Activated CD4-positive, alpha-beta T cell treated with anti-CD3 and anti-CD28 coated beads, Interleukin-2, Interleukin-4, amounts not matched to agents 100 ng/mL and 50 ng/mL, durations not matched to agents 16 hours and 8 hours (primary cell): ENCODE measurements at places on chromosomes 12 and 14.

GRCh38 chr14:67704484-67705089, 2.9 kb downstream of the RDH12 start:
- peak; percentile 64 for DNase-seq

DNA sequence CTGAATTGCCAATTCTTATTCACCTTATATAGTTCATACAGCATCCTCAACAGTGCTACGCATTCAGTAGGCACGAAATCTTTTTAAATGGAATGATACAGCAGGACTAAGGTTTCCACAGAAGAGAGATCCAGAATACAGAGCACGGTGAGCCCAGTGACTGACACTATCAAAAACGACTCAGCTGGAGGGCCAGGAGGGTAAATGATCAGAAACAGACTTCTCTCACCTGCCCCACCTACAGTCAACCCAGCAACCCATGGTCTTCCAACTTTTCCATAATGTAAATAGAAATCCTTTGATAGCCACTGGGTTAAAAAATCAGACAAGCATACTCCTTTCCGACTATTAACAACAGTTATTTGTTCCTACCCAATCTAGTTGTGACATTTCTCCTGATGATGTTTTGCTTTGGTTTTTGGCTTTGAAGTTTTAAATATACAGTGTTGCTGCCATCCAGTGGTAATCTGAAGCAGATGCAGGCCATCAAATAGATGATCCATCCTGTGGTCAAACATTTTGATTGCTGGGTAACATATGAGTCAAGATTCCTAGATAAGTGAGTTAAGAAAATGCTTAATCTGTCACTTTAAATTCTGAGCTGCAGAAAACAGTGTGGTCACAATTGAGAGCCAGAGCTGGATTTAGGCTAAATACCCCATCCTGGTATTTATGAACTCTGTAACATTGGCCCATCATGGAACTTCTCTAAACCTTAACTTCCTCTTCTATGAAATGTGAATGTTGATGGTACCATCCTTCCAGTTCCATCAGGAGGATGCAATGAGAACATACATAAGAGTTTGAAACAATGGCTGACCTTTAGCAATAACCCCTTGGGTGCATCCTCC, 42.0 kb downstream of the GPHB5 start:
- DNase-seq = peak; percentile 47

DNA sequence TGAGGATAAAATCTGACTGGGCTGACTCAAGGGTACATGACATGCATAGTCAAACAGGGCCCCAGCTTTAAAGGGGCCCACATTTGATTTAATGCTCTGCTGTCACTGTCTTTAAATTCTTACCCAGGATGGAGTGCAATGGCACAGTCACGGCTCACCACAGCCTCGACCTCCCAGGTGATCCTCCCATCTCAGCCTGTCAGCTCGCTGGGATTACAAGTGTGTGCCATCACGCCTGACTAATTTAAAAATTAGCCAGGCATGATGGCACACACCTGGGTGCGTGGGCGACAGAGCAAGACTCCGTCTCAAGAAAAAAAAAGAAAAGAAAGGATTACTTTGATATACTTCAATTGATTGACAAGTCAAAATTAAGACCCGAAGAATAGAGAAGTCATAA, 9.2 kb upstream of the PLBD1 start:
- no peak for DNase-seq

- DNase-seq = no peak
These were observed 219.8 kb upstream of the AMIGO2 start for GRCh38 chr12:47299586-47299985.

- no peak for DNase-seq
These were observed 46.0 kb downstream of the FAM222A start for GRCh38 chr12:109759595-109759994.

DNA sequence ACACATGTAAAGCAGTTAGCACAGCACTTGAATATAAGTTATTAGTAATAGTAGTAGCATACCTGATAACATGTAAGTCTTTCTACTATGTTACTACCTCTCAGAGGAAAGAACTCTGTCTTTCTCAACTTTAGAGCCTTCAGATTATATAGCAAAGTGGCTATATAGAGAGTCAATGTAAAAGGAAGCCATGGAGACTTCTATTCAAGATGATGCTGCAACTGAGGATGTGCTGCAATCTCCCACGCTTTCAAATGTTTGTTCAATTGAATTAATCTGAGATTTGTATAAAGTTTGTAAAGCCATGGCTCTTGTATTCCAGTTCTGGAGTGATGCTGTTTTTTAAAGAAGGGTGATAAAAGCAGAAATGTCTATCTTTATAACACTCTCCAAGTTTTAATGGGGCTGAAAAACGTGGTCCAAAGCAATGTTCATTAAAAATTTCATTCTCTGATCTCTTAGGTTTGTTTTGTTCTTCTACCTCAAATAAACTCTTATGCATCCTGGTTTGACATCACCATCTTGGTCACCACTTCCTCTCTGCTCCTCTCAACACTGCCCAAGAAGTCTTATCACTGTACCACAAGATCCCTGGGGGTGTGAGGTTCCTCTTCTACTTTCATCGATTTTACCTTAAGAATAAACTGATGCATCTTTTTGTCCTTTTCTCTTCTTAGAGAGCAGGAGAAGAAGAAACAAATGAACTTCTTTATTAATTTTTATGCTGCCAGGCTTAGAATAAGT, 40.6 kb downstream of the C12orf42 start:
- DNase-seq = peak; percentile 15
